ENCODE measurements at places on chromosomes 7 and 10. TPM values are rescaled to one million over a fixed set of nuclear protein-coding genes. Genes with fewer than 3 reads are reported as not detected.

RPEL1 gene
- total RNA-seq = not detected

PCDH15 gene
- 3.0 TPM for total RNA-seq

CRHR2 gene
- total RNA-seq = not detected

PLXDC2 gene
- total RNA-seq = 33.2 TPM

HOXA5 gene
- total RNA-seq = not detected

PNLIPRP3 gene
- total RNA-seq = not detected

ZNF736 gene
- total RNA-seq = not detected

XRCC2 gene
- 1.4 TPM for total RNA-seq

ECHDC3 gene
- 1.2 TPM for total RNA-seq

AKR1C4 gene
- total RNA-seq = not detected

MAD1L1 gene
- 30.2 TPM for total RNA-seq

MRLN gene
- total RNA-seq = not detected

VPS37D gene
- 5.0 TPM for total RNA-seq

NKX6-2 gene
- total RNA-seq = not detected

ASZ1 gene
- total RNA-seq = not detected

SLC35G1 gene
- total RNA-seq = 6.3 TPM

OR13A1 gene
- total RNA-seq = not detected

ZNF804B gene
- not detected for total RNA-seq

RNF133 gene
- total RNA-seq = not detected

C10orf105 gene
- total RNA-seq = not detected

STEAP1B gene
- total RNA-seq = 1.3 TPM

TRIL gene
- total RNA-seq = 4.0 TPM

AMPH gene
- total RNA-seq = 9.8 TPM

CLDN3 gene
- total RNA-seq = not detected

IKZF1 gene
- total RNA-seq = not detected

HOXA11 gene
- total RNA-seq = not detected

TRIM74 gene
- 1.5 TPM for total RNA-seq

ANKRD30A gene
- not detected for total RNA-seq

ZMIZ1 gene
- total RNA-seq = 96.0 TPM

FAM53B gene
- total RNA-seq = 17.0 TPM

SORBS1 gene
- total RNA-seq = 1.7 TPM

OR2A7 gene
- total RNA-seq = 1.1 TPM

GNG11 gene
- total RNA-seq = 49.6 TPM

MYOZ1 gene
- total RNA-seq = 0.78 TPM

ACBD7 gene
- total RNA-seq = 0.86 TPM

PRPS1L1 gene
- not detected for total RNA-seq

CDNF gene
- 2.9 TPM for total RNA-seq

CTAGE15 gene
- total RNA-seq = not detected

NODAL gene
- not detected for total RNA-seq

NPC1L1 gene
- total RNA-seq = not detected

BLOC1S2 gene
- 23.7 TPM for total RNA-seq

MALSU1 gene
- 46.2 TPM for total RNA-seq

INPP5F gene
- 38.6 TPM for total RNA-seq

TSPAN13 gene
- total RNA-seq = 5.5 TPM

CRPPA gene
- 3.3 TPM for total RNA-seq

ZNF365 gene
- 0.44 TPM for total RNA-seq

ZNF775 gene
- total RNA-seq = 5.9 TPM

AGAP5 gene
- total RNA-seq = 5.9 TPM

FAM25C gene
- total RNA-seq = not detected

DYNC1I1 gene
- total RNA-seq = 43.3 TPM

Data from osteocyte (in vitro differentiated cells).